ENCODE measurements at places on chromosomes 2 and 18. TPM values are rescaled to one million over a fixed set of nuclear protein-coding genes. Genes with fewer than 3 reads are reported as not detected.

DNA sequence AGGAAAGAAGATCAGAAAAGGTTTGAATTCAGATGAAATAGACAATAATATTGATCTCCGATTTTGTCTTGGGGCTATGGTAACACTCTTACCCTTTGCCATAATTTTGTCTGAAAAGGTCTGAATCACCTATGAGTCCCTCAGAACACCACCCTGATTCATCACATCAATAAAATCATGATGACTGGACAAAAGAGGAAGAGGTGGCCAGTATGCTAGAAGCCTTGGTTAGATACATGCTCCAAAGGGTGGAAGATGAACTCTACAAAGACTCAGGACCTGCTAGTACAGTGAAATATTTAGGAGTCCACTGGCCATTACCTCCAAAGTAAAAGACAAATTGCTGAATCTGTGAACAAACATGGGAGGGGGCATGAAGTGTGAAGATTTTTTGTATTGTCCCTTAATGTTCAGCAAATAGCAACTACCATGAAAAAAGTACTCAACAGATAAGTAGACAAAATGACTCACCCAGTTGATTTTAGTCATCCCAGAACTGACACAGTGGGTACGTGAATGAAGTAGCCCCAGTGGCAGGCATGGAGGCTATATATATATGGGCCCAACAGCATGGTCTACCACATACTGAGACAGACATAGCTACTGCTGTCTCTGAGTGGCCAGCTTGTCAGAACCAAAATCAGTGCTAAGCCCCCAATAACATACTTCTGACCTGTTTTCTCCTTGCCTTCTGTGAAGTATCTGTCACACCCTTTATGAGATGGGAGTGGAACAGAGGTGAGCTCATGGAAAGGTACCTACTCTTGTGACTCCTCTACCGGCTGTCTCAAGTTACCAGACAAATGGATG is 36.5 kb upstream of the GLS start:
- DNase-seq, result peak; percentile 34

GRCh38 chr2:238166391-238167343 is 7.9 kb downstream of the ERFE start:
- DNase-seq, result no peak

- DNase-seq, result no peak
Observed at GRCh38 chr2:231710799-231711676, 2.7 kb downstream of the PTMA start.

DNA sequence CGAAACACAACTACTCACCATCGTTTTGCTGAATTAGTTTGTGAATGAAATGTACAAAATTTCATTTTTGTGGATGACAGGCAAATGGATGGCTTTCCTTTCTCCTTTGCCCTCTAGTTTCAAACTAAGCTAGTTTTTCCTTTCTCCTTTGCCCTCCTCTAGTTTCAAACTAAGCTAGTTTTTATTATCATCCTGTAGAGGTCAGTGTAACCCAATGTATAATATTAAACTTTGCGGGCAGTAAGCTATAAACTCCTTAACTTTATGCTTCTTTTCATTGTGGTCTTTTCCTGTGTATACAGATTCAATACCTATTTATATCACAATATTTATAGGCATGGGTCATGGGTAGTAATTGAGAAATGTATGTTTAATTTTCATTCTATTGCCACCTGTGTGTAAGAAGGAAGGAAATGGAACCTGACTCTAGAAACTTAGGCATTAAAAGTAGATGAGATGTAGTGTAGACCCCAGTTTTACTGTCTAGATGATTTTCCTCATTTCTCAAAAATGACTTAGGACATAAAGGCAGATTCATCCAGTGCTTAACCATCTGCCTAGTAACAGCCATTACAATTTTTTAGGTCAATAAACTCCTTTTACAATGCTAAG is 58.1 kb downstream of the MAP3K19 start:
- DNase-seq, result peak; percentile 61

DNA sequence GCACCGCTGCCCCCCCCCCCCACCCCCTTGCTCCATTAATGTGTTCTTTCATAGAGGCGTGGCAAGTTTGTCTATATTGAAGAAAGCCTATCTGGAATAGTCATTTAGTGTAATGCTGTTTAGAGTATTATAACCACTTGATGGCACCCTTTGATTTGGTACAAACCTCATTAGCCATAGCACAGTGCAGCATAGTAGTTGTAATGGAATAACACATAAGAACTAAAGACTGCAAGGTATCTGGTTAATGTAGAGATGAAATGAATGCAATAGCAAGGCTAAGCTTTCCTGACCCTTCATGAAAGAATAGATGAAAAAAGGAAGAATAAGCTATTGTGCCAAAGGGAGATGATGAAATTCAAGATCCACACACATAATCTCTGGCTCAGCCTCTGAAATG is 81.9 kb downstream of the EHBP1 start:
- peak; percentile 59 for DNase-seq

- no peak for DNase-seq
Observed at GRCh38 chr2:129056309-129056958, 737.8 kb upstream of the HS6ST1 start.

DNA sequence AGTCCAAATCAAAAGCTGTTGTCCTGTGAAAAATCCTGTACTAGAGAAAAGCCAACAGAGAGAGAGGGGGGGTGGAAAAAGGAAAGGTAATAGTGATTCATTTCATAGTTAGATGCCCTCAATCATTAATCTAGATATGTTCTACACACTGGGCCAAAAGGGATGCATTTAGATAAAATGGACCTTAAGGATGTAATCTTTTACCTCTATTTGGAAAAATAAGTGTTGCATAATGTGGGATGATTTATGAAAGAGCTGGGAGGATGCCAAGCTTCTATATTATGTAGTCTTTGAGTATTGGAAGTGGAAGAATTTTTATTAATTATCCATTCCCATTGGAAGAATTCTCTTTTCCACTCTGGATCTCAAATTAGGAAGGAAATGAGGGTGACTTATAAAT is 480.5 kb upstream of the ZEB2 start:
- DNase-seq, result peak; percentile 55

GRCh38 chr2:236180831-236181453 is 12.8 kb upstream of the GBX2 start:
- peak; percentile 70 for DNase-seq

DNA sequence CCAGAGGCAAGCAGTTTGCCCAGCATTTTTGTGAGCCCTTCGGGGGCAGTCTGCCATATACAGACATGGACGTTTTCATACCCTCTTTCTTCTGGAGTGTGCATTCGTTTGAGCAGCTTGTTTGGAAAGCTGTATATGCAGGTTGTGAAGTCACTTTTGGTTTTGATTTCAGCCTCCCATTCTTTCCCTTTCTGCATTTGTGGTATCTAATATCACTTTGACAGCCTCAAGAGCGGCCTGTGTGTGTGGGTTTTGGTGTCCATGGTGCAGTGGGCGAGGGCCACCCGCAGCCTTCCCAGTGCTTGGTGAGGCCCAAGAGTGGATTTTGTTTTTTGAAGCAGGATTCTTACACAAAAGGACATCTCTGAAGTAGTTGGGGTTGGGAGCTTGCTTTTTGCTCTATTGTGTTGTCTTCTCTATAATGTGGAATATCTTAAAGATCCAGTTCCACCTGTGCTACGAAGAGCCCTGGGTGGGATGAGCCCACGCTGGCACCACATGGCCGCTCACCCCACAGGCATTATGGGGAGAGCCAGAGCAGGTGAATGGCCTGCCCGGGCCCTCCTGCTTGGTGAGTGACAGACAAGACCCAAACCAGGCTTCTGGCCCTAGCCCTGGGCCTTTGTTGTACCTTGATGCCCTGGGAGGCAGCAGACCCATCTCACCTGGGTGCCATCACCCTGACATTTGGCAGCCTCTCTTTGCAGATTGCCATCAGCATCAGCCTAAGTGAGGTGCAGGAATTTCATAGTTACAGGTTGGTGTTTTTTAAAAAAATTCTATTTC is 29.5 kb downstream of the INPP4A start:
- DNase-seq, result no peak

GRCh38 chr2:191218292-191218898 is 26.8 kb upstream of the MYO1B start:
- DNase-seq, result peak; percentile 71

GRCh38 chr2:142974288-142975024 is 97.0 kb downstream of the KYNU start:
- peak; percentile 57 for DNase-seq

GRCh38 chr2:127106457-127106990 is 430 bp downstream of the BIN1 start:
- peak; percentile 25 for DNase-seq

DNA sequence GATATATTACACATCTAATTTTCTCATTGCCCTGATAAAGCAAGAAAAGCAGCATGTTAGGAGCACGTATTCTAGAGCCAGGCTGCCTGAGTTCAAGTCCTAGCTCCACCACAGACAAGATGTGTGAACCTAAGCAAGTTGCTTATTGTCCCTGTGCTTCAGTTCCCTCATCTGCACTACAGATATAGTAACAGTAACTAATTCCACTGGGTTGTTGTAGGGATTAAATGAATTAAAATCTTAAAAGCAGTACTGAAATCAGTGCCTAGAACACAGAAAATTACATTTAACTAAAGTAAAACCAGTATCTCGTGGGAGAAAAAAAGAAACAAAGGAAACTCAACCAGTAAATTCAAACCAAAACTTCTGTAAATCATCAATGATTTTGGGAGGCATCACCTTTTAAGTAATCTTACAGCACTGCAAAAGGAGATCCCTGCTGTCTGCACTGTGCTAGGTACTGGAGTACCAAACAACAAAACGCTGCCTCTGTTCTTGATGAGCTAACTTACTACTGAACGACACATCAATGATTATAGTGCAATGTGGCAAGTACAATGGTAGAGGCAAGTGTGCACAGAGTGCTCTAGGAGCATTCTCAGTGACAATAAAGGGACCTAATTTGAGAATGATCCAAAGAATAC is 7.9 kb downstream of the MAP3K2 start:
- DNase-seq, result no peak

DNA sequence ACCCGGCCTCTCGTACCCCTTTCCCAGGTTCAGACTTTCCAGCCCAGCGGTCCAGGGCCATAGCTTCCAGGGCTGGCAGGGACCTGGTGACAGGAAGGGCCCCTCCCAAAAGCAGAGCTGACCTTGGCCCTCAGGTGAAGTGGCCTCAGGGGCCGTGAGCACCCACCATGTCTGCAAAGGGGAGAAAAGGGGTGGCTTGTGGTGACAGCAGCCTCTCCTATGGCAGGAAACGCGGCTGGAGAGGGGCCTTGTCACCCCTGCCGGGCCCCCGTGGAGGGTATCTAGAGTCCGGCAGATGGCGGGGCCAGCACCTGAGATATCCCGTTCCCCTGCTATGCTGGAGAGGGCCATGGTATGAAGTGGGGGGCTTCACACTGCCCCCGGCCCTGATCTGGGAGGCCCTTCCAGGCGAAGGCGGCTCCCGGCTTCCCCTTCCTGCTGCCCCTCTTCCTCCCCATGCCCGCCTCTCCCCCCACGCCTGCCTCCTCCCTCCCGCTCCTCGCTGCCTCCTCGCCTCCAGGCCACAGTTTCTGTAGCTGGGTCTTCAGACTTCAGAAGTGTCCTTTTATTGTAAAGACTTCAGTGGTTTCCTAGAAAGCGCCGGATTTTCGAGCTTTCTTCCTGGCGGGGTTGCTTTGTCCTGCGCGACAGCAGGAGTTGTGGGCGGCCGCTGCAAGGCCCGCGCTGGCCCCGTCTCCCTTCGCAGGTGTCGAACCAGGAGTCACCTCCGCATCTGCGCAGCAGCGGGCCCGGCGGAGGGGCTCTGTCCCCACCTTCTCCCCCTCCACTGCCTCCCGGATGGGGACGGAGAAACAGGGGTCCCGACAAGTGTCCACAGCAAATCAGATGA is 240.5 kb upstream of the MYT1L start:
- DNase-seq, result no peak

- no peak for DNase-seq
Observed at GRCh38 chr2:7620255-7620654, 703.0 kb downstream of the RNF144A start.

GRCh38 chr2:173741759-173742158 is 223.4 kb downstream of the SP3 start:
- DNase-seq, result no peak

DNA sequence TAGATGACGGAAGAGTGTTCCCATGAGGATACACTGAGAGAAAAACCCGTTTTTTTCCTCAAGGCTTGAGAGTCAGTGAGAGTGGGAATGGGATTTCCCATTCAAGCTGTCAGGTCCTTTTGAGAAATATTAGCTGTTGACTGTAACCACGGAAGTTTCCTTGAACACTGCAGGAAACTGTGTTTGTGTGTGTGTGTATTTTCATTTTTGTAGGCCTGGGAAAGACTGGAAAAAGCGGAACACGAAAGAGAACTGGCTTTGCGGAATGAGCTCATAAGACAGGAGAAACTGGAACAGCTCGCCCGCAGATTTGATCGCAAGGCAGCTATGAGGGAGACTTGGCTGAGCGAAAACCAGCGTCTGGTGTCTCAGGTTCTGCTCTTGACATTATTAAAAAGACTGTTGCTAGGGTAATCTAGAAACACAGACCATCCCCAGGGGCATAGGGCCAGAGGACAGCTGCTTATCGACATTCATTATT is 98.8 kb upstream of the EML6 start:
- DNase-seq, result peak; percentile 56

DNA sequence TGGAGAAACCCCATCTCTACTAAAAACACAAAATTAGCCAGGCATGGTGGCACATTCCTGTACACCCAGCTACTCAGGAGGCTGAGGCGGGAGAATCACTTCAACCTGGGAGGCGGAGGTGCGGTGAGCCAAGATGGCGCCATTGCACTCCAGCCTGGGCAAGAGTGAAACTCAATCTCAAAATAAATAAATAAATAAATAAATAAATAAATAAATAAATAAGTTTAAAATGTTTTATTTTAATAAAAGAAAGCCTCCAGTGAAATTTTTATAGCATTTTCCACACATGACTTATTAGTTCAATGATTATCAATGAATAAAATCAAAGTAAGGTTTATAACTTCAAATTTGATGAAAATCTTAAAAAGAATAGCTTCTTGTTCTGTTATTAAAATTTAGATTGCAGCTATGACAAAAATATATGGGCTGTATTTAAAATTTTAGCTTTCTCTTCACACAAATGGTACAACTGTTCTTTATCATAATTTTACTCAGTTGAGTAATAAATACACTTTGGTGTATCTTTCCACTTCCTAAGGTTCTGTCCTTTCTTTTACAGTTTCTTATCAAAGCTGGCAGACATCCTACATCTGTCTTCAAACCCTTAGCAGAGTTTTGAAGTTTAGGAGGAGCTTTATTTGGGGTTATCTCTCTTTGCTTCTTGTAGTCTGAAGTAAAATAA is 78.4 kb upstream of the ZSWIM2 start:
- DNase-seq, result no peak

- peak; percentile 4 for DNase-seq
Observed at GRCh38 chr2:31694444-31694843, 113.7 kb upstream of the SRD5A2 start.

Gene CIB4
- total RNA-seq, result not detected

Gene BCL2
- total RNA-seq, result 4.2 TPM

Gene ITPRIPL1
- 3.4 TPM for total RNA-seq

Gene COLEC12
- total RNA-seq, result 109 TPM

Gene PRKCE
- total RNA-seq, result 12.5 TPM

Gene TUBB8B
- total RNA-seq, result not detected

Gene LRRC30
- not detected for total RNA-seq

Gene SERPINB7
- 0.27 TPM for total RNA-seq

Gene ASB18
- total RNA-seq, result not detected

Gene CNRIP1
- total RNA-seq, result 46.9 TPM

Gene PIK3C3
- 157 TPM for total RNA-seq
